ENCODE measurements at places on chromosomes 7 and 10. TPM values are rescaled to one million over a fixed set of nuclear protein-coding genes. Genes with fewer than 3 reads are reported as not detected.
A peak's percentile ranks its signal among the peaks of the same experiment; 100 is the strongest.

- DNase-seq: no peak
These were observed 31.1 kb downstream of the TBATA start for GRCh38 chr10:70753841-70754621.

DNA sequence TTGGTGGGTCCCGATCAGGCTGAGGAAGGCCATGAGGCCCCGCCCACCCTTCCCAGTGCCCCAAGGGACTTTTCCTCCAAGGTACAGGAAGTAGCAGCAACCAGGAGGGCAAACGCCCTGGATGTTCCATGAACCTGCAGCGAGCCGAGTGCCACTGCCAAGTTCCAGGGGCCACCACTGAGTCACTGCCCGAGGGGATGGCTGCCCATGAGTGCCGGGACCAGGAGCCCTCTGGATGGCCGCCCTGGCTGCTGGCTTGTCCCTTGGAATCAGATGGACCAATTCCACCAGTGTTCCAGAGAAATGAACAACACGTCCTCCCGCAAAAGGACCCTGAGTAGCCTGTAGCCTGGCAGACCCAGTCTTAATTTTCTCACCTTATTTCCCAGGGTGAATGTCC, 74.2 kb downstream of the ZRANB1 start:
- peak; percentile 89 for DNase-seq

DNA sequence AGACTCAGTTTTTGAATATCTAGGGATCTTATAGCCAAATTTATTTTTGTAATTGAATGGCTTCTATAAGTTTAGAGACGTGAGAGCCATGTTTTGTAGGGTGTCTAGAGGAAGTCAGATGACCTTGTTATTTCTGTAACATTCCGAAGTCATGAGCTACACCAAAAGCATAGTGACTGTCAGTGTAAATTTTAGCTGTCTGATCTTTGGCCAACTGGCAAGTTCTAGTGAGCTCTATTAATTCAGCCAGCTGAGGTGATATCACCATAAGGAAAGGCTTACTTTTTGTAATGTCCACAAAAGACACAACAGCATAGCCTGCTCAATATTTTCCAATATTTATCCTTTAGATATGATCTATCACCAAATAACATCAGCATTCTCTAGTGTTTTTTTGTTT, 9.9 kb upstream of the NT5C3A start:
- DNase-seq: no peak

DNA sequence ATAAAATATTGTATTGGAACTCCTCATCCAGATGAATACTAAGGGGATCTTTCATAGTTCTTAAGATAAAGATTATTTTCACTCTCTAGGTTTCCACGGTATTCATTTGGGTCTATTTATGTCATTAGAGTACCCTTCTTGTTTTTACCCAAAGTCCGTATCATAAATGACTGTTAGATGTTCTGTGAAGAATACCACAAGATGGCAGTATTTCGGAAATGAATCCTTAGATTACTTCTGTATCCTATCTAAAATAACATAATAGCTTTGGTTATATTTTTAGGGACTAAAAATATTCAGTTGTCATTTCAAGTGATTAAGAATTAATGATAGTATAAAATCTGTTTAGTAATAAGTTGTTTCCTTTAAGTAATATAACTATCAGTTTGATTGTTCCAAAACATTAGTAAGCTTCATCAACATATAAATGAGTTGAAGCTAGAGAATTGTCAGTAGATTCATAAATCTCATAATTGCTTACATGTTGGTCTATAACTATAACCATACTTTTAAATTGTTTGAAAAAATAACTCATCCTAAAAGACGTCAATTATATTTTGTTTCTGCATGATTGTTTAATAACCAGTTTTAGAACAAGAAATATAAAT, 337.5 kb upstream of the KCND2 start:
- DNase-seq: no peak

GRCh38 chr7:28144266-28144665, 36.3 kb downstream of the JAZF1 start:
- no peak for DNase-seq

DNA sequence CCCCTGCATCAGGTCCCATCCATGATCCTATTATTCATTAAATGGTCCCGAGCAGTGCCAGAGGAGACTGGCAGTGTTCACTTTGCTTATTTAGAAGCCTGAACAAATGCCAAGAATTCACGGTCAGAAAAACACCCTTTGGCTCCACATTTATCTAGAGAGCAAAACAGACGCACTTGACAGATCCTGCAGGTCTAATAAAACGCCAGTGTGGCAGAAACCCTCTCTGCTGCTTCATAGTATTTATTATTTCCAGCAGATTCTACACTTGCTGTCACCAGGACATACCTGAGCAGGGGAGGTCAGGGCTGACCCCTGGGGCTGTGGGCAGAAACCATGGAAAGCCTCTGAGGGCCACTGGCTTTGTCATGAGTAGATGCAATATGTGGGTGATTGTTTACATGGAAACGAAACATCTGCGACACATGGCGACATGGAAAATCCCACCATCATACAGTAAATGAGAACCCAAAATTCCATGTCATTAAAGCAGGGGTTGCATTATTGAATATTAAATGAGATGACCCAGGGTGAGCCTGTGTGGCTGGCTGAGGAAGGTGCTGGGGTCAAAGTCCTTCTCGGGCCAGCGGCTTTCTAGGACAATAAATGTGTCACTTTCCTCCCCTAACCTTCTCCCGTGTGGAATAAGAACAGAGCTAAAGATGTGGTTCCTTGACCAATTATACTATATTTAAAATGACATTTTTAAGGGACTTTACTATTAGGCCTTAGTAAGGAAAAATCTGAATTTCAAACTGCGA, 205.9 kb upstream of the SVIL start:
- DNase-seq: no peak

DNA sequence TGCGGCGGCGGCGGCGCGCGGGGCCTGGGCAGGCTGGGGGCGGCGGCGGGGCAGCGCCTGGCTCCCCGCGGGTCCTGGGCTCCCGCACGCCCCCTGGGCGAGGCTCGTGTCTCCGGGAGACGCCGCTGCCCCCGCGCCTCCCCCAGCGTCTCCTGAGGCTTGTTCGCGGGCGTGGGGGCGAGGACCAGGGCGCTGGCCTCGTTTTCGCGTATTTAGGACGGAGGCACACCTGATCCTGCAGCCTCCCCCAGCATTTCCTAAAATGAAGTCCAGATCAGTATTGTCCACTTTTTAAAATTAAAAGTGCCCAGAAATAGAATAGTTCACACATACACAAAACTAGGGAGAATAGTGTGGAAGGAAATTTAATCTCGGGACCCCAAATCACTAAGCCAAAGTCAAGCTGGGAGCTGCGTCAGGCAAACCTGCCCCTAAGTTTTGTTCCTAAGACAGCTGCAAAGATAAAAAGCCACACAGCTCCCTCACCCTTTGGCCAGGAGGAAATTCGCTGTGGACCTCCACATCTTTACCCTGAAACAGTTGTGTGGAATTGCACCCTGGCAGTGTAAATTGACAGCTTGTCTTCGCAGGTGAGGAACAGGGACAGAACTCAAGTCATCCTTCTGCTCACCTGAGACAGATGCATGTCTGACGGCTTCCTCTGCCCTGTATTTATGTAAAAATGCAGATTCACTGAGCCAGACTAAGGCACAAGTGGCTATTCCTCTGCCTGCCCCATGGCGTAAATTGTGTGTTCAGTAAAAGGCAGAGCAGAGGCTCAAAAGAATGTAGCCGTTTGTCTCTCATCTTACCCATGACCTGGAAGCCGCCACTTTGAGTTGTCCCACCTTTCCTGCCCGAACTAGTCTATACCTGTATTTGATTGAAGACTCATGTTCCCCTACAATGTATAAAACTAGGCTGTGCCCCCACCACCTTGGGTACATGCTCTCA, 740 bp downstream of the GALNT11 start:
- DNase-seq: no peak

DNA sequence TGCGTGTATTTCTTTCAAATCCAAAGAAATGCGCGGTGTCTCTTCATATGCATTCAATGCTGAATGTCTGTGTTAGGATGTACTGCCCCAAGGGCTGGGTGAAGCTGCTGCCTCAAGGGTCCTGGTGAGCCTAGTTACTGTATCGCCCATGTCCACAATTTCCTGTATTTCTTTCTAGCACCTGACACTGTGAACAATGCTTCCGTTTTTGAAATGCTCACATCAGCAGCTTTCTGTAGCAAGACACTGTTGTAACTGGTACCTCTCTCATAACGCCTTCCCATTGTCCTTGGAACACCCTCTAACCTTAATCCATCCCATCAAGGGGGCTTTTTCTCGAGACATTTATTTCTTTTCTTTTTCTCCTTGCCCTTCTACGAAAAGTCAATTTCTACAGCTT, 25.1 kb downstream of the NRP1 start:
- DNase-seq: no peak

GRCh38 chr10:3960496-3960895, 175.5 kb upstream of the KLF6 start:
- no peak for DNase-seq

- DNase-seq: no peak
These were observed 334.2 kb upstream of the MAGI2 start for GRCh38 chr7:79787623-79788022.

GRCh38 chr7:26782501-26782900, 81.9 kb downstream of the SKAP2 start:
- no peak for DNase-seq

GRCh38 chr10:113569576-113569975, 16.7 kb downstream of the HABP2 start:
- DNase-seq: no peak

TMEM176A gene
- 153 TPM for total RNA-seq

PLAC9 gene
- total RNA-seq: 47.5 TPM

TMEM178B gene
- 49.6 TPM for total RNA-seq

ALOX5 gene
- 11.5 TPM for total RNA-seq

DDIT4 gene
- 84.0 TPM for total RNA-seq

CYP3A5 gene
- 0.84 TPM for total RNA-seq

NAT16 gene
- total RNA-seq: not detected
